ENCODE measurements at places on chromosomes 4 and X.

GRCh38 chr4:57034520-57034919, 55.8 kb downstream of the POLR2B start:
- DNase-seq: no peak

- no peak for DNase-seq
Observed at GRCh38 chrX:30794497-30794896, 94.6 kb downstream of the TAB3 start.

- no peak for DNase-seq
Observed at GRCh38 chrX:82658492-82658891, 849.6 kb upstream of the POU3F4 start.

- DNase-seq: no peak
Observed at GRCh38 chrX:146056511-146057081, 239.0 kb downstream of the SLITRK2 start.

- DNase-seq: no peak
Observed at GRCh38 chrX:103396186-103396585, 19.8 kb downstream of the BEX3 start.

GRCh38 chr4:81084029-81084428, 53.5 kb downstream of the BMP3 start:
- no peak for DNase-seq

- no peak for DNase-seq
Observed at GRCh38 chr4:90857081-90857820, 730.1 kb downstream of the CCSER1 start.

- no peak for DNase-seq
Observed at GRCh38 chr4:182288534-182288933, 45.3 kb downstream of the TENM3 start.

DNA sequence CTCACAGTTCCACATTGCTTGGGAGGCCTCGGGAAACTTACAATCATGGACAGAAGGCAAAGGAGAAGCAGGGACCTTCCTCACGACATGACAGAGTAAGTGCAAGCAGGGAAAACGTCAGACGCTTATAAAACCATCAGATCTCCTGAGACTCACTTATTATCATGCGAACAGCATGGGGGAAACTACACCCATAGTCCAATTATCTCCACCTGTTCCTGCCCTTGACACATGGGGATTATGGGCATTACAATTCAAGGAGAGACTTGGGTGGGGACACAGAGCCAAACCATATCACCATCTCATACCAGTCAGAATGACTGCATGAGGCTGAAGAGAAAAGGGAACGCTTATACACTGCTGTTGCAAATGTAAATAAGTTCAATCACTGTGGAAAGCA, 1066.9 kb upstream of the PCDH7 start:
- no peak for DNase-seq

GRCh38 chr4:84378983-84379382, 120.1 kb downstream of the NKX6-1 start:
- no peak for DNase-seq

- no peak for DNase-seq
Observed at GRCh38 chrX:27309406-27309805, 153.7 kb downstream of the PPP4R3C start.

- no peak for DNase-seq
Observed at GRCh38 chrX:132330156-132330729, 111.0 kb upstream of the RAP2C start.

DNA sequence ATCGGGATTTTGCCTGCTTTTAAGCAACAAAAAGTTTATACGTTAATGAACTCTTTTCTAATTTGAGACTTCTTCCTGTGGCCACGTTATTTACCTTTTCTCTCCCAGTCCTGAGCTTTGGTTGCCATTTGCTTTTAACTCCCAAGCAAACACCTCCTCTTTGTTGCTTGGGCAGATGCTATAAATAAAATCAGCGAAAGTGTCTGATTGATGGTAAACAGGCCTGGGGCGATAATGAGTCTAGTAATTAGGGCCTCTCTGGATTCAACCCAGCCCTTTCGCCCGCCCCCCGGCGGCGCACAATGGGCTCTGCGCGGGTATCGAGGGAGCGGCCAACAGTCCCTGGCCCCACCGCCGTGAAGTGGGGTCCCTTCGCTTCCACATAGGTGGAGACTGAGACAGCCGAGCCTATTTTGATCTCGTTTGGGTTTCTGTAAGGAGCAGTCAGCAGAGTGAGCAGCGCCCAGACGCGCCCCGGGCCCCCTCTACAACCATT, 790 bp downstream of the CLGN start:
- no peak for DNase-seq

All from CD8-positive, alpha-beta memory T cell (primary cell).